Stimulated activated CD4-positive, alpha-beta T cell treated with anti-CD3 and anti-CD28 coated beads, Interleukin-4, amount 100 ng/mL, for 1 hour (primary cell): ENCODE measurements at places on chromosomes 3 and 15.

- no peak for DNase-seq
Measured at GRCh38 chr3:42078677-42079076, 12.5 kb upstream of the TRAK1 start.

DNA sequence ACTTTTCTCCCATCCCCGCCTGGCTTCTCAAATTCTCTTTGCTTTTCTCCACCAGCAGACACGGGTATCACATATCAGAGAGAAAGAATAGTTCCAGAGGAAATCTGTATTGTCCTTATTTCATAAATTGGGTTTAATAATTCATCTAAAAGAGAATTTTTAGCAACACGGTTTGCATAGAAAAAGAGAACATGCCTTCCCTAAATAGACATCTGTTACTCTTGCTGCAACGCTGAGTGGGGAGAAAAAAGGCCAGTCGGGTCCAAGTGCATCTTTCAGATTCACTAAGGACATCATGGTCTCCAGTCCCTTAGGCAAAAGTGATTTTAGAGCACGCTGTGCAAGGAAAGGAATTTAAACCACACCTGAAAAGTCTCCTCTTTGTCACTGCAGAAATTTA lies 201.3 kb downstream of the ABHD5 start:
- DNase-seq, result no peak

DNA sequence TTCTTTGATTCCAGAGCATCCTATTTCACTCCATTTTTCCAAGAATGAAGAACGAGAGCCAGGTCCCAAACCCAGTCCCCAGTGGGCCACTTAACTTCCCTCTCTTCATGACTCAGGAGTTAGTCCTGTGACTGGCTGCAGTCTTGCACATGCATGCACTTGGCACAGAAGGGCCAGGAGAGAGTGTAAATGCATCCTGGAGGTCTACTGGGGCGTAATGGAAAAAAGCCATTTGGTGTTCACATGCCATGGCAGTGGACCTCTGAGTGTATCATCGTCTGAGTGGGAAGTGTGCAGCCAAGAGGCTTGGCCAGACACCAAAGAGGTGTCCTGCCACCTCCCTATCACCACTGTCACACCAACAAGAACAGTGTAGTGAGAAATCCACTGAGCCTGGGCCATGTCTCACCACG lies 15.1 kb upstream of the RFTN1 start:
- no peak for DNase-seq

- no peak for DNase-seq
Measured at GRCh38 chr15:31264559-31265089, 62.0 kb upstream of the KLF13 start.

DNA sequence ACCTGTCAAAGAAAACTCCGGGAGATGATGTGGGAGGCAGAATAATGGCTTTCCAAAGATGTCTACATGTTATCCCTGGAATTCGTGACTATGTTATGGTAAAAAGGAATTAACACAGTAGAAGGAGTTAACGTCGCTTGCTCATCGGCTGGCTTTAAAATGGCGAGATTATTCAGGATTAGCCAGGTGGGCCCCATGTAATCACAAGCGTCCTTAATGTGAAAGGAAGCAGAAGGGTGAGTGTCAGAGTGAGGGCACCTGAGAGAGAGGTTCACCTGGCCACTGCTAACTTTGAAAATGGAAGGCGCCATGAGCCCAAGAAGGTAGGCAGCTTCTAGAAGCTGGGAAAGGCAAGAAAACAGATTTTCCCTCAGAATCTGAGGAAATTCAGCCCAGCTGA lies 557.2 kb downstream of the EPHB1 start:
- no peak for DNase-seq

DNA sequence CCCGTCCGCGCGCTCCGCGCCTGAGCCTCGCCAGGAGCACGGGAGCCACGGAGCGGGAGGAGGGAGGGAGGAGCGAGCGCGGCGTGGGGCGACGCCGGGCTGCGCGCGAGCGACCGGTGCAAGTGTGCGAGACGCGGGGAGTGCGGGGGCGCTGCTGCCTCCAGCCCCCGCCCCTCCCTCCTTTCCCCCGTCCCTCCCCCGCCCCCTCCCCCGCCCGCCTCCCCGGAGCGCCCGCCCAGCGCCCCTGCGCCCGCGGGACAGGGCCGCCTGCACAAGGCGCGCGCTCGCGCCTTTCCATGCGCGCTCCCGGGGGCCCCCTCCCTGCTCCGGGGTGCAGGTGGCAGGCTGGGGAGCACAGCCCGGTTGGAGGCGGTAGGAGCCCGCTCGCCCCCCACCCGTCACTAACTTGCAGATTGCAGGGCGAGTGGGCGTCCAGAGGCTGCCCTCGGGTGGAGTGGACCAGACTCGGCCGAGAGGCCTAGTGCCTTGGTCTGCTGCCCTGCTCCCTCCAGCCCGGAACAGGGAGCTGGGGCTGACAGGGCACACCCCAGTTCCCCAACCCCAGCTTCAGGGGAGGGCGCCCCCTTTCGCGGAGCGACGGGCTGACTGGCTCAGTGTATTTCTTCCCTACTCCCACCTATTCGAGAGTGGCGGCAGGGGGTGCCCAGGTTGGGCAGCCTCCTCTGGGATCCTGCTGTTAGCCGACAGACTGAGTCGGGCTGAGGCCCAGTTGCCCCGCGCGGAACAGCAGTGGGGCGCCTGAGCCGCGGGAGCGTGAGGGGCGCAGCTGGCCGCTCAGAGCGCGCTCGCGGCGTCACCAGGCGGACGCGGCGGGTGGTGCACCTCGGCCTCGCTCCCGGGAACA lies at the start of gene WNT7A:
TSS of gene WNT7A (minus strand) at position 126 of the 865 bp plus-strand sequence. CDS start 255 bp downstream, outside the sequence.
- peak; percentile 69 for DNase-seq

- DNase-seq, result no peak
Measured at GRCh38 chr3:59185591-59186369, 136.0 kb upstream of the CFAP20DC start.

GRCh38 chr3:31132132-31132769 lies 237.8 kb upstream of the GADL1 start:
- DNase-seq, result no peak

GRCh38 chr15:100335335-100335999 lies 6.3 kb downstream of the ADAMTS17 start:
- no peak for DNase-seq

GRCh38 chr3:17686613-17687012 lies 55.8 kb downstream of the TBC1D5 start:
- no peak for DNase-seq

DNA sequence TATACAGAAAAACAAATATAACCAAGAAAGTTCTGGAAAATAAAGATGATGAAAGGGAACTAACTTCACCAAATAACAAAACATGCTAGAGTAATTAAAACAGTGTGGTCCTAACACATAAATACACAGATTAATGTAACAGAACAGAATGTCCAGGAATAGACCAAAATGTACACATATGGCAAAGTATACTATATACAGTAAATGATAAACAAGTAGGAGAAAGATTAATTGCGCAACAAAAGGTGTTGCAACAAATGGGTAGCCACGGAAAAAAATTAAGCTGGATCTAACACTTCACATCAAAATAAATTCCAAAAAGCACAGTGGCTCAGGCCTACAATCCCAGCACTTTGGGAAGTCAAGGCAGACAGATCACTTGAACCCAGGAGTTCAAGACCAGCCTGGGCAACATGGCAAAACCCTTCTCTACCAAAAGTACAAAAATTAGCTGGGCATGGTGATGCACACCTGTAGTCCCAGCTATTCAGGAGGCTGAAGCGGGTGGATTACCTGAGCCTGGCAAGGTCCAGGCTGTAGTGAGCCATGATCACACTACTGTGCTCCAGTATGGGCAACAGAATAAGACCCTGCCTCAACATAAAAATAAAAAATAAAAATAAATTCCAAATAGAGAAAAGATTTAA lies 19.8 kb downstream of the SCAP start:
- no peak for DNase-seq

GRCh38 chr3:35438101-35438500 lies 201.2 kb upstream of the ARPP21 start:
- DNase-seq, result no peak

- DNase-seq, result no peak
Measured at GRCh38 chr3:54358969-54359694, 236.8 kb downstream of the CACNA2D3 start.

GRCh38 chr15:34914317-34914716 lies 55.2 kb downstream of the AQR start:
- DNase-seq, result no peak

DNA sequence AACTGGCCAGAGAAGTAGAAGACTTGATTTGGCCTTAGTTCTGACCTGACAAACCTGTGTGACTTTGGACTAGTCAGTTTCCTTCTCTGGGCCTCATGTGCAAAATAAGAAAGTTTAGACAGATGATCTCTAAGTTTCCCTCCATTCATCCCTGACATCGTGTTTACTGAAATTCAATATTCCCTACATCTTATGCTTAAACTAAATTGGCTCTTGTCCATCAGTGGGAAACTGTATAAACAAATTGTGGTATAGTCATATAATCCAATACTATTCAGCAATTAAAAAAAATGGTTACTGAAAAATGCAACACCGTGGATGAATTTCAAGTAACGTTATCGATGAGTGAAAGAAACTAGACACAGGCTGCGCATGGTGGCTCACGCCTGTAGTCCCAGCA lies 64.4 kb upstream of the HRH1 start:
- DNase-seq, result no peak

- DNase-seq, result no peak
Measured at GRCh38 chr3:192902549-192902948, 15.1 kb downstream of the MB21D2 start.

- no peak for DNase-seq
Measured at GRCh38 chr15:85030301-85030929, 48.8 kb downstream of the PDE8A start.

- DNase-seq, result no peak
Measured at GRCh38 chr15:56916825-56917477, 1.5 kb upstream of the TCF12 start.

- DNase-seq, result no peak
Measured at GRCh38 chr15:36807134-36807764, 227.8 kb downstream of the CDIN1 start.

GRCh38 chr3:21273259-21274025 lies 477.6 kb downstream of the ZNF385D start:
- DNase-seq, result no peak

DNA sequence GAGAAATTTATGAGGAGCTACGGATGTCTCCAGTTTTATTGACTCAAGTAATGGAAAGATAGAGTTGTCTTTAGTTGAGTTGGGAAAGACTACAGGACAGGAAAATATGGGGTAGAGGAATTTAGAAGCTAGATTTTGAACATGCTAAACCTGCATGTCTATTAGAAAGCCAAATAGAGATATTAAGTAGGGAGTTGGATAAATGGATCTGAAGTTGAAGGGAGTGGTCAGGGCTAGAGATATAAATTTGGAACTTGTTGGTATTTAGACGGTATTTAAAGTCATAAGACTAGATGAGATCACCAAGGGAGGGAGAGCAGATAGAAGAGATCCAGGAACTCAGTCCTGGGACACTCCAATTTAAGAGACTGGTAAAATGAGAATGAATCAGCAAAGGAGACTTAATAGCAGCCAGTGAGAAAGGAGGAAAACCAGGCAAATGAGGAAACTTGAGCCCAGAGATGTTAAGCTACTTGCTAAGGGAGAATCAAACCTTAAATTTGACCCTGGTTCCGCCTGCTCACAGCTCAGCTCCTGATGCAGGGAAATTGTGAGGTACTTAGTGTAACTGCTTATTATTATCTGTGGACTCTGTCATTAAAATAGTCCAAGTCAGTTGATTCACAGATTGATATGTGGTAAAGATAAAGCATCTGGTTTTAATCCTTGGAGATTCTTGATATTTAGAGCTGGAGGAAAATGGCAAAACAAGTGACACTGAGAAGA lies 35.8 kb downstream of the ABI3BP start:
- no peak for DNase-seq

DNA sequence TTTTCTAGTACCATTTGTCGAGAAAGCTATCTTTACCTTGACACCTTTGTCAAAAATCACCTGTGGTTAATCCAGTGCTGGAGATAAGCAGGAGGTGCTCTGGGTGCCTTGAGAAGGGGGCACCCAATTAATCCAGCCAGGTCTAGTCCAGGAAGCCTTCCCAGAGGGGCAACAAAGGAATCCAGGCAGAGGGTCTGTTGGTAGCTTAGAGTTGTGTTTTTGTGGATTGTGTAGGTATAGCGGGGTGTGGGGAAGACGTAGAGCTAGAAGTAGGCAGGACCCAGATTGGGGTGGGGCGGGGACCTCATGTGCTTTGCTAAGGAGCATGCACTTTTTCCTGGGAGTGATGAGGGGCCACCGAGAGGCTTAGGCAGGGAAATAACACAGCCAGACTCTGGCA lies 6.0 kb upstream of the PIGZ start:
- DNase-seq, result no peak

DNA sequence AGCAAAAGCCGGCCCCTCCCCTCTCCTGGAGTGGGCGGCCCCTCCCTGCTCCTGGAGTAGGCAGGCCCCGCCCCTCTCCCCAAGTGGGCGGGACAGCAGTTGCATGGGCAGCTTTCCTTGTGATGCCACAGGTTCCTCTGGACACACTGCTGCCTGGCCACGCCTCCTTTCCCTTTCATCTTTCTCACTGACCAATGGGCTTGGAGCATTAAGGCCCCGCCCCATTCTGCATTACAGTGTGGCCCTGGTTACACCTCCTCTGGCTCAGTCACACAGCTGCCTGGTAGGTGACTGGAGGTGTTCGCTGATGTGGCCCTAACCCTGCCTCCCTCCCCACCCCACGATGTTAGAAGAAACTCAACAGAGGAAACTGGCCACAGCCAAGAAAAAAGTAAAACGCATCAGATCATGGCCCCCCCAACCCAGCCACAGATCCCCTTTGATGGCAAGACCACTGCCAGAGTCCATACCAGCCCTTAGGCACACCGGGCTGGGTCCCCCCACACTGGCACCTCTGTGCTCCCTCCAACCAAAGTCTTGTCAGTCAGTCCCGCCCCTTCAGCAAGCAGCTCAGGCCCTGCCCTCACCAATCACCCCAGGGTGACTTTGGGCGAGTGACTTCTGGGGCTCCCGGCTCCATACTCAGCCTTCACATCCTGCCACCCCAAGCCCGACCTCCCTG lies 84.3 kb downstream of the ADAMTS7 start:
- DNase-seq, result no peak

- DNase-seq, result no peak
Measured at GRCh38 chr3:148006508-148006907, 597.3 kb downstream of the ZIC1 start.

GRCh38 chr3:195752066-195752465 lies 31.3 kb downstream of the MUC20 start:
- no peak for DNase-seq

- no peak for DNase-seq
Measured at GRCh38 chr3:149015393-149015792, 24.1 kb downstream of the GYG1 start.
